Activated CD4-positive, alpha-beta T cell treated with anti-CD3 and anti-CD28 coated beads for 36 hours (primary cell): ENCODE measurements at places on chromosomes 1 and 21. TPM values are rescaled to one million over a fixed set of nuclear protein-coding genes. Genes with fewer than 3 reads are reported as not detected.

Gene IGSF3
- total RNA-seq = 4.1 TPM

Gene TMEM269
- 0.19 TPM for total RNA-seq

Gene RHD
- not detected for total RNA-seq

Gene ASCL5
- total RNA-seq = 0.09 TPM

DNA sequence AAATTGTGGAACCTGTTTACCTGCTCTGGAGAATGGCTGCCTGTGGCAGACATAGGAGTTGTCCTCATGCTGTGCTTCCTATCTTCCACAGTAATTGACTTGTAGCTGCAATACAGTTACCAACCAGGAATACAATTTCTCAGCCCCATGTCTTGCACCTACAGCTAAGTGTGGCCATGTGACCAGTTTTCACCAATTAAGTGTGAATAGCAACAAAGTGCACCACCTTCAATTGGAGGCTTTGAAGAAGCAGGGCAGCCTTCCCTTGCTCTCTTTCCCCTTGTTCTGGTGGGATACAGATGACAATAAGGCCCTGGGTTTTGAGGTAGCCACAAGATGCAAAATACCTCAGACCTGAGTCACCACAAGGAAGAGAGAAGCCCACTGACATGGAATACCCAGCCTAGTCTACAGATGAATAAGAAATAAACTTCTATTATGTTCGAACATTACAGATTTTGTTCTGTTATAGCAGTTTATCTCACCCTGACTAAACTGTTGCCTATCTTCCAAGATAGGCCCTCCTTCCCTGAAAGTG lies 70.2 kb upstream of the S1PR1 start:
- H3K27me3 ChIP-seq = no peaks in the 10 kb centered on the region
- no peak overlapping the region for H3K27ac ChIP-seq
- DNase-seq = no peak
- H3K4me3 ChIP-seq = no peak overlapping the region

- H3K4me1 ChIP-seq = no peaks in the 10 kb centered on the region
- no peak overlapping the region for H3K4me3 ChIP-seq
- no peaks in the 10 kb centered on the region for H3K27me3 ChIP-seq
- no peak overlapping the region for H3K27ac ChIP-seq
- H3K36me3 ChIP-seq = no peaks in the 10 kb centered on the region
Measured at GRCh38 chr1:204673909-204674649, 11.5 kb downstream of the LRRN2 start.

DNA sequence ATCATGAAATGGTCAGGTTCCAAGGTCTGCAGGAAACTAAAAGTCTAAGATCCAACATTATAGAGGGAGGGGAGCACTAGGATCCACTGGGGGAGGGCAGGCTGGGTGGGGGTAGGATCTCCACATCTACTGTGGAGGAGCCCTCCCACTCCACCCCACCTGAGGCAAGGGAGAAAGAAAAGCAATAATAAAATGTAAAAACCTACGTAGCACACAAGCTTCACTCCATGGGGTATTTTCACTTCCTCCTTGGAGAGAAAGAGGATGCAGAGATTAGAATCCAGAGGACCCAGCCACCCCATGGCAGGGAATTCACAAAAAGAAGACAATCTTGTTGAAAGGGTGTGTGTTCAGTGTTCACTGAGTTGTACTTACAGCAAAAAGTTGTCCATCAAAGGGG lies 14.4 kb downstream of the SPOCD1 start:
- peak; percentile 0 for DNase-seq
- no peaks in the 10 kb centered on the region for H3K36me3 ChIP-seq
- H3K27ac ChIP-seq = no peak overlapping the region
- H3K4me3 ChIP-seq = no peak overlapping the region
- peaks cover 19% of the 10 kb centered on the region for H3K4me1 ChIP-seq
